ENCODE measurements at places on chromosomes 7 and 10.

- DNase-seq = no peak
These were observed 154.4 kb downstream of the GALNT17 start for GRCh38 chr7:71286336-71286735.

- no peak for DNase-seq
These were observed 897.9 kb upstream of the AUTS2 start for GRCh38 chr7:68700414-68700813.

DNA sequence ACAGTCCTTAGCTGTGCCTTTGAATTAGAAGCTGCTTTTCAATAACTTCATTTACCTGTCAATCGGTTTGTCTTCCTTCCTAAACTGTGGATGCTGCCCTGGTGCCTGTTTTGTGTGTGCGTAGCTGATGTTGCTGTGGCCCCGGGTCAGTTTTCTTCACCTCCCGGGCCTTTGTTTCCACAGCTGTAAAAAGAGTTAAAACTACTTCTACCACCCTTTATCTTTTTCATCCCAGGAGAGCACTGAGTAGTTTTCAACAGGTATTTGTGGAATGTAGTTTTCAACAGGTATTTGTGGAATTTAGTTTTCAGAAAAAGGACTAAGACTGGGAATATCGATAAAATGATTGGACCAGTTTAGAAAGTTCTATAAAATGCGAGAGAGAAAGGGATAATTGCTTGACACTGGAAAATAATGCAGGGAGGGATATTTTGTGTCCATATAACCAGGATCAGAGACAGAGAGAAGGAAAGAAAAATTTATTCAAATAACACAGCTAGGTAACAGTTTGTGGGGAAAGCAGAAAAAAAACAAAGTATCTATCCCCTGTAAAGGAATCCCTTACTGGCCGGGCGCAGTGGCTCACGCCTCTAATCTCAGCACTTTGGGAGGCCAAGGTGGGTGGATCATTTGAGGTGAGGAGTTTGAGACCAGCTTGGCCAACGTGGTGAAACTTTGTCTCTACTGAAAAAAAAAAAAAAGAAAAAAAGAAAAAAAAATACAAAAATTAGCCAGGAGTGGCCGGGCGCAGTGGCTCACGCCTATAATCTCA, 15.9 kb upstream of the IGF2BP3 start:
- DNase-seq = no peak

- DNase-seq = no peak
These were observed 4.4 kb upstream of the ATXN7L1 start for GRCh38 chr7:105880571-105881330.

- no peak for DNase-seq
These were observed 40.9 kb upstream of the MET start for GRCh38 chr7:116630932-116631671.

GRCh38 chr7:5450549-5451327, 27.1 kb upstream of the TNRC18 start:
- DNase-seq = no peak

DNA sequence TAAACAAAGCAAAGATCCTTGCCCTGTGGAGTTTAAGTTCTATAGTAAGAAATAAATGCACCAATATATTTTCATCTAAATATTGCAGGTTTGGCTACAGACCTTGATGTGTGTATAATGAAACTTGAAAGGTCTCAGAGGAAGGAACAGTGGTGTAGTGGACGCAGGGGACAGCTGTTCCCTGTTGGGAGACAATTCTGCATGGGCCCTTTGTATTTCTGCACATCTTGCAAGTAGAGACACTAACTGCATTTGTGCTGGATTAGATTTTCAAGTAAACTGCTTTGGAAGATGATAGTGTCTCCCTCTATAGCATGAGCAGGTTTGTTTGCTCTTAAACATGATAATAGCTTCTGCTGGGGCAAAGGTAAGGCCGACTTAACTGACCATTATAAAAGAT, 57.5 kb upstream of the FAM133B start:
- no peak for DNase-seq

DNA sequence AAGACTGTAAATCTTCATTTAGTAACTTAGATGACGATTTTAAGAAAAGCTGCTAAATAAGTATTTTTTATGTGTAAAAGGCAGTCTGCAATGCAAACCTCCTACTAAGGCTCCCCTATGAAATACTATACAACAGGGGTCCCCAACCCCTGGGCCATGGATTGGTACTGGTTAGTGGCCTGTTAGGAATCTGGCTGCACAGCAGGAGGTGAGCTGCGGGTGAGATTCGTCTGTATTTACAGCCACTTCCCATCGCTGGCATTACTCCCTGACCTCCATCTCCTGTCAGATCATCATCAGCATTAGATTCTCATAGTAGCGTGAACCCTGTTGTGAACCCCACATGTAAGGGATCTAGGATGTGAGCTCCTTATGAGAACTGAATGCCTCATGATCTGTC, 580.4 kb downstream of the MAGI2 start:
- no peak for DNase-seq

DNA sequence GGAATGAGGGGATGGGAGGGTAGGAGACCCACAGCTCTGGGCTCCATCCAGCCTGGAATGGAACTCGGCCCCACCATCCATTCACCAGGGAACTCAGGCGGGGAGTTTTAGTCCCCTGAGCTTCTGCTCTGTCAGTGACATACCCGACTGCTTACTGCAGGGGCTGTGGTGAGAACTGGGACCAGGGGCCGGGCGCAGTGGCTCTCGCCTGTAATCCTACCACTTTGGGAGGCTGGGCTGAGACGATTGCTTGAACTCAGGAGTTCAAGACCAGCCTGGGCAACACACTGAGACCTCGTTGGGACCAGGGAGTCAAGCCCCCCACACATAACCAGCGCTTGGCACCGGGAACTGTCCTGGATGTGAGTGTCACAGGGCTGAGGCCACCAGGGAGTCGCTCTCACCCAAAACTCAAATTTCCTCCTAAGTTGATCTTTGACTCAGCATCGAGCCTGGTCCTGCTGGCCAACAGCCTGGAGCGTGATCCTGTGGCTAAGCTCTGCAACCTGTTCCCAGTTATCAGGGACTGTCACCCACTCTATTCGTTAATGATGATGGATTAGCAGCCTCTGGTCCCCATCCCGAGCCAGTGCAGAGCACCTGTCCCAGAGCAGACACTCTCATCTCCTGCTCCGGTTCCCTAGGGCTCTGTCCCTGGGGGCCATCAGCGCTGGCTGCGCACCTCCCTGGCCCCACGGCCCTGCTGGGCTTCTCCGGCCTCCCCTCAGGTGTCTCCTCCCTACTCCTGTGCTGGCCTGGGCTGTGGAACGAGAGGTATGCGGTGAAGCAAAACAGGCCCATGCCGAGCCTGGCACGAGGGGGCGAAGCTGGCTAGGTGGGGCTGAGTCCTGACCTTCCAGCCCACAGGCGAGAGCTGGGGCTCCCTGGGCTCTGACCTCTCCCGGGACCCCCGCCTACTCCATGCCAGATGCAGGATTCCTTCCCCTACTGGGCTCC, 902 bp upstream of the CLDN15 start:
- no peak for DNase-seq

DNA sequence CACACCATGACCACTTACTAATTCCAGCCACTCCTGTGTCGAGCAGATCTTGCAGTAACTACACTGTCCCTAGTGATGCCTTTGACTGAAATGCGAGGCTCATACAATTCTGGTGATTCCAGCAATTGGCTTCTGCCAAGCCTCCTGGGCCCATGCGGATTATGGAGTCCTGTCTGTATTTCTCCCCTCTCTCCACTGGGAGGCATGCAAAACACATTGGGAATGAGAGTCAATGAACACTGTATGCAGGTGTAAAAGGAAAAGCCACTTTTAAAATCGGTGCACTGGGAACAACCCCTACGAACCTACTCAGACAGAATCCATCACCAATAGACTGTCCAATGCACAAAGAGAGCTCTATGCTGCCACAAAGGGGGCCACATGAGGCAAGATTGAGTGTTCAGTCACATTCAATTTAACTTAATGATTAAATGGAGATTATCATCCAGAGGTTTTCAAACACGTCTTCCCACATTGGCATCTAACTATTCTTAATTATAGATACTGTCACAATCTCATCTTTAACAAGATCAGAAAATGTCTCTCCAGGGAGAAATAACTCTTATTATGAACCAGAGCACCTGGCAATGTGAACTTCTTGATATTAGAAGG, 550.6 kb downstream of the GLRX3 start:
- DNase-seq = no peak

- DNase-seq = no peak
These were observed 42.3 kb downstream of the AKR1E2 start for GRCh38 chr10:4868357-4868657.

DNA sequence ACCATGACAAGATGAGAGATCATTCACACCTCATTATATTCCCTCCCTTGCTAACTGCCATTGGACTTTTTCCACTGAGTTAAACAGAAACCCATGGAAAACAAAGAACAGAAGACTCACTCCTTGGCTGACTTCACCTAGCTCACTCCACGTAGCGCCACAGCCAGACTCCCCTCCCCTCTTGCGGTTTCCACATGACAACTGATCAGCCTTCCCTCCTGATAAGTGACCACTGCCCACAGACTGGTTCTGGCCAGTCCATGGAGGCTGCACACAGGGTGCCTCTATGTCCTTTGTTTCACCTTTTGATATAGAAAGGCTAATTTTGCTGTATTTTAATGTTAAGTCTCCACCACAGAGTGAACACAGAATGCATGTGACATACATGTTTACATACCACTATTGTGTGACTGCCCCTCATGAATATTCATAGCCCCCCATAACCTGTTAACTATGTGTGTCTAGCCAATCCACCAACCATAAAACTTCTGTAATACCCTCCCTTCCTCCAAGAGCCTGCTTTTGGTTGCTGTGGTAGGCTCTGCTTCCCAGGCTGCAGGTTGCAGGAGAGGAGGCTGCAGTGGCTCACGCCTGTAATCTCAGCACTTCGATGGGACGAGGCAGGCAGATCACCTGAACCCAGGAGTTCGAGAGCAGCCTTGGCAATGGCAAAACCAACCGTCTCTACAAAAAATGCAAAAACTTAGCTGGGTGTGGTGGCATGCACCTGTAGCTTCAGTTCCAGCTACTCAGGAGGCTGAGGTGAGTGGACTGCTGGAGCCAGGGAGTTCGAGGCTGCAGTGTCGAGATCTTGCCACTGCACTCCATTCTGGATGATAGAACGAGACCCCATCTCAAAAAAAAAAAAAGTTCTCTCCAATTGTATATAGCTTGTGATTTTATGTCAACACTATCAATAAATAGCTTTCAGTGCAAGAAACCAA, 10.0 kb upstream of the IFIT5 start:
- DNase-seq = no peak

GRCh38 chr10:1860351-1860750, 123.0 kb upstream of the ADARB2 start:
- DNase-seq = no peak

- no peak for DNase-seq
These were observed 5.0 kb downstream of the AVPI1 start for GRCh38 chr10:97682042-97682441.

GRCh38 chr7:137943132-137943551, 58.7 kb downstream of the CREB3L2 start:
- no peak for DNase-seq

- DNase-seq = no peak
These were observed 37.3 kb downstream of the INPP5F start for GRCh38 chr10:119762805-119763798.

DNA sequence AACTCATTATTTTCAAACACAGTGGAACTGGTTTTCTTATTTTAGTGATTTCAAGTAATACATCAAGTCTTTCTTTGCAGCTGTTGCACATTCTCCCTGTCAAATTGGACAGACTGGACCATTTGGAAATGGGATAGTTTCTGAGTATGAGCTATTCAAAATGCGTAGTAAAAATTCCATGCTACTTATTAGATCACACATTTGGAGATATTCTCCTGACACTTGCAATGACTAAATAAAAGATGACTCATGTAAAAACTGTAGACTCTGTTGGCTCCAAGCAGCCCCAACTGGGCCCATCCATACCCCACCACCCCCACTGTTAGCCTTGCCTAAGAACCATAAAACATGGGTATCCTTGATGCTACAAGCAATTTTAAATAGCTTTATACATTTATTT, 25.9 kb upstream of the BICC1 start:
- no peak for DNase-seq

All from stimulated activated CD8-positive, alpha-beta memory T cell treated with anti-CD3 and anti-CD28 coated beads, Interleukin-7, amount 100 ng/mL, for 48 hours (primary cell).